Left ventricle myocardium inferior (tissue), 1 donor: ENCODE measurements at places on chromosomes 3 and 15. TPM values are rescaled to one million over a fixed set of nuclear protein-coding genes. Genes with fewer than 3 reads are reported as not detected.
A peak's percentile ranks its signal among the peaks of the same experiment; 100 is the strongest.

- H3K36me3 ChIP-seq, result no peaks in the 10 kb centered on the region
- no peak for DNase-seq
- H3K27ac ChIP-seq, result no peak overlapping the region
- no peaks in the 10 kb centered on the region for H3K27me3 ChIP-seq
Measured at GRCh38 chr3:24338409-24339130, 156.1 kb downstream of the THRB start.

DNA sequence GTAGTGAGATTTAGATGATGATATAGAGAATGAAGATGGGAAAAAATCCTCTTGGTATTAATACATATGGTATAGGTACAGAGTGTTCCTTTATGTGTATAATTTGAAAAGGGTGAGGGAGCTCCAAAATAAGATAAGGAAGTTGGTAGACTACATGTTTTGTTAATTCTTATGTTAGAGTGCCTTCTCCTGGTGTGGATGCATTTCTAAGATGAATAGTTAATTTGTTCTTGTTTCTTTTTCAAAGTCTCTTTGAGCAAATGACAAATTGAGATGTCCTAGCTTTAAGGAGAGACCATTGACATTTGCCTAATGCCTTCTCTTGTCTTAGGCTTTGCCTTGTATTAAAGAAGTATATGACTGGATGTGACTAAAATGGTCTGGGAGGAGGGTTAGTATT is 34.1 kb downstream of the AKAP13 start:
- no peak for DNase-seq
- peak overlapping the region; percentile 69 for H3K27ac ChIP-seq
- H3K4me3 ChIP-seq, result no peak overlapping the region

DNA sequence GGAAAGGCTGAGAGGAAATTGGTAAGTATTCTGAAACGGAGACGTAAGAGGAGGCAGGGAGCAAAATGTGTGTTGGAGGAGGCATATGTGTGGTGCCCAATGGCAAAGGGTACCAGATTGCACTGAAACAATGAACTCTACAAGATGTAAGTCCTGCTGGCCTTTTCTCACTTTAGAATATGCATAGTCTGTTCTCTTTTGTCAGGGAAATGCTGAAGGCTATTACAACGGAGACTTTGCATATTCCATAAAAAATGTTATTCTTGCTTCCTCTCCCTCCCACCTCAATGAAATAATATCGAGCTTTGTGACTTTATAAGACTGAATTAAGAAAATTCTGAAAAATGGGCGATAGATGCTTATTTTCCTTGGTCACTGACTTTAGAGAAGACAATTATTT is 85.9 kb downstream of the PEX5L start:
- no peak overlapping the region for H3K4me3 ChIP-seq
- no peak for DNase-seq
- H3K27ac ChIP-seq, result no peak overlapping the region
- H3K4me1 ChIP-seq, result no peaks in the 10 kb centered on the region
- H3K36me3 ChIP-seq, result no peaks in the 10 kb centered on the region
- H3K27me3 ChIP-seq, result peaks cover 29% of the 10 kb centered on the region

DNA sequence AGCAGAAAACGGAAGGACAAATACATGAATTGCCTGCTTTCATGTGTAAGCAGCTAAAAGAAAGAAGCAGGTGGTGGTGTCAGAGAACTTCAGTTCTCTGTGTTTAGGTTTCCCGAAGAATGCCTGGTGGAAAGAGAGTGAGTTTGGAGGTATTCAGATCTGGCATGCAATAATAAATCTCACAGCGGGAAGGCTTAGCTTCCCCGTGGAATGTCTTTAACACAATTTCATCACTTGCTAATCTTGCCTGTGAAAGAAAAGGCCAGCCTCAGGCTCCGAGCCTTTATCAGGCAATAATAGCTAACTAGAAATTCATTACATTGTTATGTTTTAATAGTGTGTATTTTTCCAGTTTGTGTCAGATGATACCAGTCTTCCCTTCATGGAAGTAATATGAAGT is 220.3 kb downstream of the PDZRN3 start:
- peak overlapping the region; percentile 38 for H3K27ac ChIP-seq
- no peaks in the 10 kb centered on the region for H3K27me3 ChIP-seq
- DNase-seq, result no peak
- H3K36me3 ChIP-seq, result peaks cover 26% of the 10 kb centered on the region

- H3K27ac ChIP-seq, result peak overlapping the region; percentile 79
- no peaks in the 10 kb centered on the region for H3K36me3 ChIP-seq
- peaks cover 25% of the 10 kb centered on the region for H3K4me1 ChIP-seq
- no peaks in the 10 kb centered on the region for H3K27me3 ChIP-seq
Measured at GRCh38 chr3:126961191-126961790, 21.6 kb upstream of the PLXNA1 start.

GRCh38 chr3:23219552-23219951 is 16.4 kb downstream of the UBE2E2 start:
- no peak for DNase-seq
- no peak overlapping the region for H3K4me3 ChIP-seq
- H3K4me1 ChIP-seq, result peaks cover 40% of the 10 kb centered on the region
- no peak overlapping the region for H3K27ac ChIP-seq

- peaks cover 19% of the 10 kb centered on the region for H3K27me3 ChIP-seq
- H3K4me3 ChIP-seq, result no peak overlapping the region
- H3K27ac ChIP-seq, result no peak overlapping the region
- no peaks in the 10 kb centered on the region for H3K36me3 ChIP-seq
- peaks cover 5% of the 10 kb centered on the region for H3K4me1 ChIP-seq
- DNase-seq, result no peak
Measured at GRCh38 chr15:72872066-72872845, 88.7 kb upstream of the ADPGK start.

Gene PARP6
- 43.6 TPM for total RNA-seq

Gene HRH1
- 1.4 TPM for total RNA-seq

Gene GUCA1C
- total RNA-seq, result 5.8 TPM
